ENCODE measurements at places on chromosomes 1 and 21. TPM values are rescaled to one million over a fixed set of nuclear protein-coding genes. Genes with fewer than 3 reads are reported as not detected.

EFNA4 gene
- not detected for total RNA-seq

TNFRSF14 gene
- total RNA-seq: 102 TPM

GRCh38 chr1:192713921-192714320 lies 78.0 kb downstream of the RGS13 start:
- no peak for DNase-seq

DNA sequence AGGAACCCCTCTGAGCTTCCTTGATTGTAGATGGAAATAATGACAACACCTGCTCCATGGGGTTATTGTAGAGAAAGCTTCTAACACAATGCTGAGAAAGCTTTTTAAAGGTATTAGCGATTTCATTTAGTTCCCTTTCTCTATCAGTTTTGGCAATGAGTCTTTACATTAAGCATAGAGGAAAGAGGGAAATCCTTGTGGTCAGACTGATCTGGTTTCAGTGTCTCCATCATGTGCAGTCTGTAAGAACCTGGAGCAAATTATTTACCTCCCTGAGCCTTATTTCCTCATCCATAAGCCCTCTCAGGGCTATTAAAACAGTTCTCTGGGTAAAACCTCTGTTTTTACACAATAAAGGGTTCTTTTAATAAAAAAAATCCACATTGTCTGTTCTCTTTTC lies 87.5 kb downstream of the FGGY start:
- DNase-seq: no peak
